ENCODE measurements at places on chromosomes 4 and X.

DNA sequence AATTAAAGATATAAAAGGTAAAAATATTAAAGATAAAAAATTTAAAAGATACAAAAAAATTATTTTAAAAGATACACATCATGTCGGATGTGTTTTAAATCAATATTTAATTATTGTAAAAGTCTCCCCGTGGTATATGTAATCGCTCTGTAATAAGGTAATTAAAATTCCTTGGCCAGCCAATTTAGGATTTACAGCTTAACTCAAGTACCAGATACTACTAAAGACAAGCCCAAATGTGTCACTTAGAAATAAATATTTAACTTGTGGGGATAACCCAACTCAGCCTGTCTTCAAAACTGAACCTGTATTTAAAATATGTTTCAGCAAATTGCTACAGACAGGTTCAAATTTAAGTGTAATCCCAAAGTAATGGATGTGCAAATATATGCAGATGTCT lies 56.0 kb downstream of the GPR82 start:
- DNase-seq: no peak

DNA sequence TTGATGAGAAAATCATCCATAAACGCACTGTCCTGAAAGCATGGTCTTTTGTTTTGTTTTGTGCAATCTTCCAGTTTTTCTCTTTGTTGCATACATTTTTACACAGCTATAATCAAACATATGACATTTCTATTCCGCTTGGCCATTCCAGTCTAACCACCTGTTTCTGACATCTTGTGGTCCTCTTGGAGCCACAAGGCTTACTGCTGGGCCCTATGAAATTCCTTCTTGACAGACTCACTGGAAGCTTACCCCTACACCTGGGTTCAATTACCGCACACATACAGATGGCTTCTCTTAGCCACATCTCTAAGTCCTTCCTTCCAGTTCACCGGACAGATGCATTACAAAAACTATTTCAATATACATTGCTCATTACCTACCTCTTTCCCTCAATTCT lies 72.4 kb downstream of the PAPSS1 start:
- no peak for DNase-seq

- DNase-seq: no peak
Observed at GRCh38 chrX:31547416-31547815, 475.6 kb upstream of the FTHL17 start.

DNA sequence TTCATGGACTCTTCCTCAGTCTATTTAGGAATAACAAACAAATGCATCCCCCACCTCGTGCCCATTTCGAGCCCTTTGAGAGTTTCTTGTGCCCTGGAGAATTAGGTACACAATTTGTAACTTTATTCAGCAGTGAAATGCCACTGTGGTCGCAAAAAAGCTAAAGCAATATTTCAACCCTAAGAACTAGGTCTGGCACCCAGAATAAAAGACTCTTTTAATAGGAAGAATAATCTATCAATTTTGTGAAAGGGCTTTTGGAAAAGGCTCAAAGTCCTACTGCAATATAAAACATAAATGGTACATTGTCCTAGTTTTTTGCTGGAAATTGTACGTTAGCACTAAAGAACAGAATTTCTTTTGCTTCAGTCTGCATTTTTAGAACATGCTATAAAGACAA lies 304.6 kb upstream of the TENM3 start:
- no peak for DNase-seq

DNA sequence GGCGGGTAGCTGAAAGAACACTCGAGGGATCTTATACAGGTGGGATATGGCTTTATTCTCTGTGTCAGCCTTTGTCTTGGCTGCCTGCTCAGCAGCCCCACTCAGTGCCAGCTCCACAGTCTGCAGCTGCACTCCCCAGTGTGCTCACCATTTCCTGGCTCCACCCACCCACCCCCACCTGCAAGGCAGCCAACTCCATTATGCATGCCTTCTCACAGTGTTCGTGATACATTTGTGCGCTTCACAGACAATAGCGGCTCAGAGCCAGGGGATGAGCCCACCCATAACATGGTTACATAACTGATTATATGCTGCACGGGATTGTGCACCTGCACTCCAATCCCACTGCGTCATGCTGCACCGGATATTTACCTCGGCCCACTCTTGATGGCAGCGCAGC lies 8.8 kb upstream of the TMEM128 start:
- DNase-seq: no peak

DNA sequence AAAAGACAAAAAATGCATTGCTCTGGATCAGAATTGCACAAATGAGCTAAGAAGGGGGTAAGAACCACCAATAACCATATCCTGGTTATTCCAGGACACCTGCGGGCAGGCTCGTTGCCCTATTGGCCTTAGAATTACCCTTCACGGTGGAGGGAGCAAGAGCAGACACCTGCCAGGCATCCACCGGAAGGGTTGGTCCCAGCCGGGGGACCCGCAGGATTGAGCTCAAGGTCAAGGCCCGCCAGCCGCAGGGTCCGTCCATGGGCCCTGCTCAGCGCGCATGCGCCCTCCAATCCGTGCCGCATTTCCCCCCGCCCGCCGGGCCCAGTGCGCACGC lies 575 bp downstream of the SLC25A6 start:
- DNase-seq: peak; percentile 99

DNA sequence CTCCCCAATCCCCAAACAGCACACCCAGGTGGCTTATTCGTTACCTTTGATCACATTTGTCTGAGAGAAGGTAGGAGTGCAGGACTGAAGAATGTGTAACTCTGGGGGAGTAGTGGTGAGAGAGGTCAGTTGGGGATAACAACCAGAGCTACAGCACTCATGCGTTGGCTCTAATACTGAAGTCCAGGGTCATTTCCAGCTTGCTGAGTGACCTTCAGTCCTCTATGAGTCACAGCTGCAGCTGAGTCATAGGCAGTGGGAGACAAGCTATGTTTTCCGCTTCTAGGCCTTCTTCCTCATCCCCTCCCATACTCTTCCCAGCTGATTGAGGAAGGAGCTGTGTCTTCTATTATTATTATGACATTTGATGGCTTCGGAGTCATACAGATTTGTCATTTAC lies 31.6 kb upstream of the CT47C1 start:
- no peak for DNase-seq

DNA sequence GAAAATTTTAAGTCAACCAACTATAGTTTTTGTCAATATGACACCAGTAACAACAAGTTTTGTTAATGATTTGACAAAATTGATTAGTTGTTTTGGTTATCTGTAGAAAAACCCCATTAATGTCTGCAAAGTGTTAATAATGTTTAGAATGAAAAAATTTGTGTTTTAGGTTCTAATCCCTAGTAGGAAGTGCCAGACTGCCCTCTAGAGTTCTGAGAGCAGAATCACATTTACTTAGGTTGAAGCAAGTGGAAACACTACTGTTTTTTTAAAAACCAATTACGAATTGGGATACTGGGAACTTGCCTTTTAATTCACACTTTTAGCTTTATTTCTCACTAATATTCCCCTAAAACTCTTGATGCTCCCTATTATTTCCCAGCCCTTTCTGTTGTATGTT lies 101.1 kb upstream of the CYLC1 start:
- no peak for DNase-seq

All from activated CD4-positive, alpha-beta T cell treated with anti-CD3 and anti-CD28 coated beads, Interleukin-2, amount 10 ng/mL, durations not matched to agents 24 days and 14 days (primary cell).